ENCODE measurements at places on chromosomes 11 and 22. TPM values are rescaled to one million over a fixed set of nuclear protein-coding genes. Genes with fewer than 3 reads are reported as not detected.

GRCh38 chr22:21712751-21713427 is 22.7 kb downstream of the YPEL1 start:
- peak; percentile 76 for DNase-seq

- peak; percentile 48 for DNase-seq
These were observed 36.0 kb downstream of the PRCP start for GRCh38 chr11:82864268-82864667.

DNA sequence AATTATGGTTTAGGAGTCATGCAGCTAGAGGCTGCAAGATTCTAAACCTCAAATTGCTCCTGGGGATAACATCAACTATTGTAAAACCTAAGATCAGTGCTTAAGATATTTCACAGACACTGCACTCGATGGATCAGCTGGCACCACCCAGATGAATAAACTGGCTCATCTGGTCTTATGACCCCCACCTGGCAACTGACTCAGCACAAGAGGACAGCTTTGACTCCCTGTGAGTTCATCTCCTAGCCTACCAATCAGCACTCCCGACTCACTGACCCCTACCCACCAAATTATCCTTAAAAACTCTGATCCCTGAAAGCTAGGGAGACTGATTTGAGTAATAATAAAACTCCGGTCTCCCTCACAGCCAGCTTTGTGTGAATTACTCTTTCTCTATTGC is 782 bp upstream of the TTC12 start:
- DNase-seq, result no peak

DNA sequence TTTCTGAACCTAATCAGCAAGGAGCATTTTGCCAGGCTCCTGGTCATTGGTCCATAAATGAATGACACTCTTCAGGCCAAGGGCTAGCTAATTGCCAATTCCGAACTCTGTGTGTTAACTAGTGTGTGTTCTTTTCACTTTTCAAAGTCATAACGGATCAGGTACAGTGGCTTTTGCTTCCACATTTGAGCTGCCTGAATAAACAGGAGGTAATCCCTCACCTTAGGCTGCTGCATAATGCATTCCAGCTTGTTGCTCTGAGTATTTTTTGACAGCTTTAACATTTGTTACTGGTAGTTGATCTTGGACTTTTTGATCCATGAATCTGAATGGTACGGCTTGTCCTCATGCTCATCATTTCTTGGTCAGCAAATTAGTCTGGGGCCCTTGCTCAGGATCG is 485.1 kb downstream of the CNTN5 start:
- DNase-seq, result no peak

DNA sequence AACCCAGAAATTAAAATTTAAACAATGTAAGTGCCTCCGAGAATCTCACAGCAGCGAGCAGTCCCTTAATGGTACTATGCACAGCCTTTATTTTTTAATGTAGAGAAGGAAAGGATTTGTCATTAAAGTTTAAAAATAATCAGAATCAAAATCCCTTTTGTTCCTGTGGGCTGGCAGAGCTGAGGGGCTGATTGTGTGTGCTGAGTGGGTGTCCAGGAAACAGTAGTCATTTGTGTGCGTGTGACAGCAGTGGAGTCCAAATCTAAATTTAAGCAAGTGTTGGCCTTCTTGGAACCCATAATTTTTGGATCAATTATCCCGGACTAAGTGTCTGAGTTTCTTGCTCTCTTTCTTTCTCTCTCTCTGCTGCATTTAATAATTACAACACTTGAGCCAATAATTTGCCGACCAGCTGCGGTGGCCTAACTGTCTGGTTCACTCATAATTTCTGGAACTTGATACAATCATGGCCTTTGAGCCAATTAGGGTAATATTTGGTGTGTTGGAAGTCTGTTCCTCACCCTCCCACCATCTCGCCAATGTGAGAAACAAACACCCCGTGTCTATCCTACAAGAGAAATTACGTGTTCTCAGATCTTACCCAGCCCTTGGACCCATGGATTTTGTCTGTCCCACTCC is 528.0 kb downstream of the SOX6 start:
- DNase-seq, result no peak

- DNase-seq, result no peak
These were observed 97.2 kb downstream of the MICAL2 start for GRCh38 chr11:12207384-12208150.

GRCh38 chr11:117289795-117290194 is 1.4 kb upstream of the BACE1-AS start:
- no peak for DNase-seq

DNA sequence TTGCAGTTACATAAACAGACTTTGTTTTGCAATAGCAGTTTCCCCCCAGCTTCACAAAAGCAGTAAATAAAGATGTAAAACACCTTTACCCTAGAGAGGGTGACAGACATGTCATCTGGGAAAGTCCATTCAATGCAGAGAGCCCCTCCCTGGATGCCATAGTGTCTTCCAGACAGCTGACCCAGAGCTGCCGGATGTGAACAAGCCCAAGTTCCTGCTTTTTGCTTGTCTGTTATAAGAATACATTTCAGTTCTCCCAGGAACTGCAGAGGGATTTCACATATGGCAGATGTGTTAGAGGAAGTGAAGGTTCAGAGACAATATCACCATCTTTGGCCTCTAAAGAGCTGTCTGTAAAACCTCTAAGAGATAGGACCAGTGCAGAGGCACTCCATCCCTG is 48.9 kb downstream of the RELT start:
- no peak for DNase-seq

DNA sequence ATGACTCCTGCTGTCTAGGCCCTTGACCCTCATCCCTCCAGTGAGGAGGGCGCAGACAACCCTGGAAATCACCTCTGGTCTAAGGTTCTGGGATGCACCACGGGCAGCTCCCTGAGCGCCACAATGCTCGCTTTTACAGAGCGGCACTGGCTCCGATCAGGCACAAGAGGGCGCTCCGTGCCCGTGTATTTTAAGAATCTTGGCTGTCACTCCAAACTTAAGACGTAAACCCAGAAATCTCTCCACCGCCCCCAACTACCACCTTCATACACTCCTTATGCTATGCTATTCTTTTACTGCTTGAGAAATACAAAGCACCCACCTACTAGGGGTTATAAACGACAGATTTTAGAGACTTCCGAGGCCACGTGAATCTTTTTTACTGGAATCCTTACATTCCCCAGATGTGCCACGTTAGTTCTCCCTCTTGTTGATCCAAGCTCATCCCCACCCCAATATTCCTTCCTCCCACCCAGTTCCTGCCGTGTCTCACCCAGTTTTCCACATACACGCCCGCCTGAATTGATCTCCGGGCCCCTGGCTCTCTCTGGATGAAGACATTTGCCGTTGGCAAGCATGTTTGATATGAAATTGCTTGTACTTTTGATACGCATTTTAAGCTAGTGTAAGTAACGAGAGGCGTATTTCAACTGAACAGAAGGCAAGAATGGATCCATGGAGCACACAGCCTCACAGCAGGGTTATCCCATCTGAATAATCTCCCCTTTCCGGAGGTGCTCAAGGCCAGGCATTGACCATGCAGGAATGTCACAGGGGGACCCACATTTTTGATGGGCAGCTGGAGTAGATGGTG is 453.5 kb downstream of the OPCML start:
- peak; percentile 29 for DNase-seq

- no peak for DNase-seq
These were observed 139.8 kb downstream of the ELP4 start for GRCh38 chr11:31649129-31649966.

GRCh38 chr11:124951341-124951740 is 2.7 kb upstream of the CCDC15 start:
- DNase-seq, result no peak

DNA sequence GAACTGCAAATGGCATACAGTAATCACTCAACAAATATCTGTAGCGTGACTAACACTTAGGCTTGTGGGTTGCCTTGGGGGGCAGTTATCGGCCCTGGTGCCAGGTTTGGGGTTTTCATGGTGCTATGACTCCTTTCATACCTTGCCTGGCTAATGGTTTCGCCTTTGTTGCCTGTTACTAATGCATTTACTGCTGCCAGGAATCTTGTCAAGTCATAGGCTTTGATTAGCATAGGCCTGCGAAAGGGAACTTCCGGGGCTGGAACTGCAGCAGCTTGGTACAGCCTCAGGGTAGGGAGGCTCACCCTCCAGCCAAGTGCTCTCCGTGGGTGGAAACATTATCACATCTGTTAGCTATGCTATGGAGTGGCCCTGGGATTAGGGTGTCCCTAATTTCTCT is 13.2 kb downstream of the SLC25A18 start:
- DNase-seq, result peak; percentile 96

GRCh38 chr22:47126344-47126811 is 363.9 kb downstream of the TBC1D22A start:
- no peak for DNase-seq

DNA sequence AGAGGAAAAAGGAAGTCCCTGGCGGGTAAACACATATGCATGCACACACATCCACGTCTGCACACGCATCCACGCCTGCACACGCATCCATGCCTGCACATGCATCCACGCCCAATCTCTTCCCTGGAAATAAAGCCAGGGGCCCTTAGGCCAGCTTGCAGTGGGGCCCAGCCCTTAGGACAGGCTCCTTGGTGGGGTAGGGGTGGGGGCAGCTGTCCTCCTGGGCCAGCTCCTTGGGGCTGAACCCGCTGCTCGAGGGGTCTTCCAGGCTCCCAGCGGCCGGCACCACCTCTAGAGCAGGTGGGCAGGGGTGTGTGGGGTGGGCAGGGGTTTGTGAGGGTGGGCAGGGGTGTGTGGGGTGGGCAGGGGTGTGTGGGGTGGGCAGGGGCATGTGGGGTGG is 1.9 kb downstream of the C11orf21 start:
- DNase-seq, result no peak

DNA sequence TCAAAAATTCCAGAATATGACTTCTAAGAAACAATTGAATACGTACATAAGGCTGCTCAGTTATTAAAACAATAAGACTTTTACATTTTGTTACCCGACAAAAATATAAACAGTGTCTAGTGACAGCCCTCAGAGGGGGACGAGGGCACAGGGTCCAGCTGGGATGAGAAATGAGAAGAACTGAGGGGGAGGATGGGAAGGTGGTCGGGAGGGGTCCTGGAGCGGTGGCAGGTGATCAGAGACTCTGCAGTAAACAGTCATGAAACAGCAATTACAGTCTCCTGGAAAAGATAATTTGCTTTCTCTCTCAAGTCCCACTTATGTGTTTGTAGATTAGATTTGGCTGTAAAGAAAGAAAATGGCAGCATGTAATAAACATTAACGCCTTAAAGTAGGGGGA is 56.0 kb downstream of the PACSIN2 start:
- DNase-seq, result no peak

DNA sequence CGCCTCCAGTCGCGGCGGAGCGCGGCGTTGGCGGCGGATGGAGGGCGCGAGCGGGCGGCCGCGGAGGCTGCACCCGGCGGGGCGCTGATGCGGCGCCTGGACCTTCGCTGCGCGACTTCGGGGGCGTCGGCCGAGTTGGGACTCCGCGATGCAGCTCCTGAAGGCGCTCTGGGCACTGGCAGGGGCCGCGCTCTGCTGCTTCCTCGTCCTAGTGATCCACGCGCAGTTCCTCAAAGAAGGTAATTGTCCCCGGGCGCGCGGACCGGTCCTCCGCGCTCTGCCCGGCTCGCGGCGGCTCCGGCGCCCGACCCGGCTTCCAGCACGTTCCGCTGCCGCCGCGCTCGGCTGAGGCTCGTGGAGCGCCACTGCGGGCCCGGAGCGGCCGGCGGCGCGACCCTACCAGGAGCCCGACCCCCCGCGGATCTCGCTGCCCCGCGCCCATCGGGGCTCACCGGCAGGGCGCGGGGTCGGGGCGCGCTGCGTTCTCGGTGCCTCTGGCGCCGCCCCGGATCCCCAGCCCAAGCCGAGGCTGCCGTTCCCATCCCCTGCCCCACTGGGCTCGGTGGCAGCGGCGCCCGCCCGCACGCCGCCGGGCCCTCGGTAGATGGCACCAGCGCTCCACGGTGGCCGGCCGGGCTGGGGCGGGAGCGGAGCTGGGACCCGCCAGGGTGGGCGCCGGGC is 1251.2 kb downstream of the BRD1 start:
- DNase-seq, result no peak

DNA sequence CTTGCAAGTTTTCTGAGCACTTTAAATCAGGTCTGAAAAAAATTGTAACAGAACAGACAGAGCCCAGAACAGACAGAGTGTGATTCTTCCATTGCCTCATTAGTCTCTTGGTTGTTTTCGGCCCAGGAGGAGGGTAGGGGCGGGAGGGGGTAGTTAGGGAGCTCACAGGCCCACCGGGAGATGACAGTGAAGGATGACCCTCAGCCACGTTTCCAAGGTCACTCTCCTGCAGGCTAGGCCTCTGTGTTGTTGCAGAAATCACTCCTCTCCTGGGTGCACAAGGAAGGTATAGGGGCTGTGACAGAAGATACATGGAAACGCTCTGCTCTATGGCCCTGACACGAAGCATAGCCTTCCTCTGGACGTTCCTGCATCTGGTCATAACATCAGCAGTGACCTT is 69.3 kb downstream of the ABTB2 start:
- no peak for DNase-seq

DNA sequence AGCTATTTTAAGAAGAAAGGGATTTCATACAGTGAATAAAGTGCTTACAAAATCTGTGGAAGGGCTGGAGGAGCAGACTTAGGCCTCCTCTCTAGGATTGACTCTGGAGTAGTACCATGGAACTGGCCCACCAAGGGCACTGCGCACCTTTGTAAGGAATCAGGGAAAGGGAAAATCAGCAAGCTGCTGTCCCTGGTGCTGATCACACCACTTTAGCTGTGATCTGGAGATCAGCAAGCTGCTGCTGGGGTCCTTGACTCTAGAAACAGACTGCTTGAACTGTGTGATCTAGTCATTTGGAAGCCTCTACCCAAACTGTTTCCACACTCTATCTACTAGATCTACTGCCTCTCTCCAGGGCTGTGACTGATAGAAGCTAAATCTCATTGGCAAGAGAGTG is 18.4 kb upstream of the TECTA start:
- no peak for DNase-seq

The C11orf87 gene
- not detected for total RNA-seq

The NADSYN1 gene
- total RNA-seq, result 35.4 TPM

The OR6A2 gene
- total RNA-seq, result 0.43 TPM

The RPLP2 gene
- total RNA-seq, result 1,147 TPM

The HSPA8 gene
- total RNA-seq, result 3,716 TPM

The CARD16 gene
- total RNA-seq, result 105 TPM

The UPK3A gene
- not detected for total RNA-seq

The C11orf42 gene
- total RNA-seq, result not detected

The RHBDD3 gene
- total RNA-seq, result 13.6 TPM

The SEPTIN5 gene
- 15.8 TPM for total RNA-seq

The IFITM1 gene
- 179 TPM for total RNA-seq

The GGT5 gene
- total RNA-seq, result not detected

The TSGA10IP gene
- total RNA-seq, result not detected

The IFTAP gene
- total RNA-seq, result 68.2 TPM

Measured in H4 (cell line).